ENCODE measurements at places on chromosomes 1 and 21. TPM values are rescaled to one million over a fixed set of nuclear protein-coding genes. Genes with fewer than 3 reads are reported as not detected.

TMIGD3 gene
- polyA plus RNA-seq: 0.65 TPM

SLC30A10 gene
- polyA plus RNA-seq: not detected

SLC16A4 gene
- 0.25 TPM for polyA plus RNA-seq

RAB42 gene
- polyA plus RNA-seq: 0.14 TPM

LIX1L gene
- polyA plus RNA-seq: 8.5 TPM

ANGPTL1 gene
- not detected for polyA plus RNA-seq

NTNG1 gene
- polyA plus RNA-seq: not detected

SUSD4 gene
- polyA plus RNA-seq: 0.50 TPM

MMEL1 gene
- 1.1 TPM for polyA plus RNA-seq

EXTL1 gene
- polyA plus RNA-seq: not detected

RGS1 gene
- polyA plus RNA-seq: 17.7 TPM
